ENCODE measurements at places on chromosomes 7 and 10.

GRCh38 chr7:84688671-84689070 is 494.1 kb upstream of the SEMA3A start:
- no peaks in the 10 kb centered on the region for H3K27me3 ChIP-seq
- H3K4me1 ChIP-seq, result no peaks in the 10 kb centered on the region
- no peak for DNase-seq

DNA sequence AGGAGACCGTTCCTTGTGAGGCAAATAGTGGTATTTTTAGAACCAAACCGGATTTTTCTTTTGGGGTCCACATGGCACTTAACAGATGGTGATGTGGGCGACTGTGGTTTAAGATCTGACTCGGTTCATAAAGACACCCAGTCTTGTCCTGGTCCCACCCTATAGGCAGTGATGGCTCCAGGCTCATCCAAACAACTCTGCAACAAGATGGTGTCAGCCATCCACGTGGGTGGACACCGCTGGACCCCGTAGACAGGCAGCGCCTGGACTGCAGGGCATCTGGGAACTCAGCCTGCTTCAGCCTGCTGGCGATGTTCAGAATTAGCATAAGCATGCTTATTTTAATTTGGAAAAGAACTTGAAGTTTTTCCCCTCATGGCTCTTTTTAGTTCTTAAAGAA is 258.4 kb upstream of the FZD1 start:
- H3K4me3 ChIP-seq, result no peak overlapping the region
- DNase-seq, result no peak
- no peaks in the 10 kb centered on the region for H3K27me3 ChIP-seq

DNA sequence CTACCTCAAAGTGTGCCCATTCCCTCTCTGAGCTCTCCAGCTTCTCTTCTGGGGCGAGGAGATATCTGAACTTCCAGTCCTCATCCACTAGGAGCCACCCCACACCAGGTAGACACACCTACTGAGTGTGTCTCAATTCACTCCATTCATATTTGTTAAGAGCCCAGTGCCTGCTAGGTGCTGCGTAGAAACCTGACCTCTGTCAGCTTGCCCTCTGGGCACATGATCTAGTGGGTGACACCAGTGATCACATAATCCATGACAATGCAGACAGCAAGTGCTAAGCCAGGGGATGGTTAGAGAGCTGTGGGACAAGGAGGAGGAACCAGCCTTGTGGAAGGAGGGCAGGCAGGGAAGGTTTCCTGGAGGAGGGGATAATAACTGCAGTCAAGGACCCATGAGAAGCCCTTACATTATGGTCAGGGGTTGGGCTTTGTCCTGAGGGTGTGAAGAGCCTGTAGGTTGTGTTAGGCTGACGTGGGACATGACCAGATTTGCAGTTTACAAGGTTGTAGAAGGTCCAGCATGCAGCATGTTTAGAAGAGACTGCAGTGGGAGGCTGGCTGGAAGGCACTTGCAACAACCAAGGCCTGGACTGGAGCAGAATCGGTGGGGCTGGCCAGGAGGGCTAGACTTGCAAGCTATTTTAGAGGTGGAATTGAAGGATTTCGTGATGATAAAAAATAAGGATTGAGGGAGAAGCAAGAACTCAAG is 81.8 kb downstream of the COL13A1 start:
- H3K27me3 ChIP-seq, result no peaks in the 10 kb centered on the region
- H3K4me1 ChIP-seq, result no peaks in the 10 kb centered on the region
- no peak overlapping the region for H3K4me3 ChIP-seq
- H3K36me3 ChIP-seq, result peaks cover 7% of the 10 kb centered on the region
- H3K27ac ChIP-seq, result no peak overlapping the region

DNA sequence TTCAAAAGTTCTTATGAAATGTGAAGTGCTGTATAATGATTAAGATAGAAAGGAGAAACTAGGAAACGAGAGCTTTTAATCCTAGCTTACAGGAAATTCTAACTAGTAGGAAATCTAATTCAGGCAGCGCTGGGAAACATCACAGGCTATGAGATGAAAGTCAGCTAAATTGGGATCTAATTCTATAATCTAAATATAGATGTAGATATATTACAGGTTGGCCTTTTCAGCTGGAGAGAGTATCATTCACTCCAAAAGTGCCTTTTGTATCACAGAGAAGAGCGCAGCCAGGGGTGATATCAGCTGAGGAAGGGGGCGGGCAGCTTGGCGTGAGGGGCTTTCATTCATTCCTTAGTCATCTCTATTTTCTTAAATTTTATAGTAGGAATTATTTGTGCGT is 157.0 kb downstream of the CUX1 start:
- no peaks in the 10 kb centered on the region for H3K27me3 ChIP-seq
- peaks cover 30% of the 10 kb centered on the region for H3K4me1 ChIP-seq
- no peak overlapping the region for H3K4me3 ChIP-seq
- H3K27ac ChIP-seq, result peak overlapping the region; percentile 77
- no peaks in the 10 kb centered on the region for H3K36me3 ChIP-seq

GRCh38 chr7:15033039-15033438 is 130.5 kb upstream of the DGKB start:
- DNase-seq, result no peak
- no peak overlapping the region for H3K27ac ChIP-seq
- no peaks in the 10 kb centered on the region for H3K36me3 ChIP-seq

DNA sequence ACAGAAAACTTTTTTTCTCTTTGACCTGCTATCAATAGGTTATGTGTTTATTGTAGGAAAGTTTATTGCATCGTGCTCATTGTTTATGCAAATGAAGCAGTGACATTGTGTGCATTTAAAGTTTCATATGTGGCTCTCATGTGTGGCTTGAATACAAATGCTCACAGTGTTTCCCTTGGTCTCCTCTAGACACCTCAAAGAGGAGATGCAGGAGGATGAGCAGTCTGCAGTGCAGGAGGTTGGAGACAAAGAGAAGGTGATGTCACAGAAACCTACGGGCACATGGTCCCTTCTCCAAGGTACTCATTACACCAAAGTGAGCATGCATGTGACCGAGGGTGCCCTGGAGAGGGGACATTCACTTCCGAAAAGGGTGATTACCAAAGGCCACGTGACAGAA is 430.2 kb downstream of the INHBA start:
- H3K4me1 ChIP-seq, result no peaks in the 10 kb centered on the region
- H3K27me3 ChIP-seq, result no peaks in the 10 kb centered on the region
- no peak for DNase-seq
- H3K36me3 ChIP-seq, result no peaks in the 10 kb centered on the region
- H3K4me3 ChIP-seq, result no peak overlapping the region

GRCh38 chr10:117259279-117259678 is 18.4 kb downstream of the SLC18A2 start:
- no peak overlapping the region for H3K4me3 ChIP-seq
- no peak for DNase-seq
- H3K36me3 ChIP-seq, result no peaks in the 10 kb centered on the region
- H3K4me1 ChIP-seq, result no peaks in the 10 kb centered on the region
- H3K27me3 ChIP-seq, result no peaks in the 10 kb centered on the region
- no peak overlapping the region for H3K27ac ChIP-seq

GRCh38 chr7:74187915-74188675 is 13.9 kb downstream of the EIF4H start:
- DNase-seq, result peak; percentile 41
- no peaks in the 10 kb centered on the region for H3K27me3 ChIP-seq
- H3K36me3 ChIP-seq, result peaks cover 16% of the 10 kb centered on the region
- peak overlapping the region; percentile 14 for H3K4me3 ChIP-seq
- peaks cover 60% of the 10 kb centered on the region for H3K4me1 ChIP-seq
- peak overlapping the region; percentile 74 for H3K27ac ChIP-seq

DNA sequence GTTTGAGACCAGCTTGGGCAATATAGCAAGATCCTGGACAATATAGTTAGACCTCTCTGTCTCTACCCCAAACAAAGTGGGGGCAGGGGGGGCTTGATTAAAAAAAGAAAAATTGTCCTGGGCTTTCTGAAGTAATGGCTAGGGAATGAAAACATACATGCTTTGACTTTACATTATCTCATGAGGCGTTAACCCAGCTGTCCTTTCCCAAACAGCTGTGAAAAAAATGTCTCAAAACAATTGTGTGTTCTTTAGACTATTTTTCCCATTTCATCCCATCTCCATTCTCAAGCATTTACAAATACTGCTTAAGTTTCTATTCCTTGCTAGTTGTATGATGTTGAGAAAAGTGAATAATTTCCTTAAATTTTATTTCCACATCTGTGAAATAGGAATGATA is 27.0 kb upstream of the CDK13 start:
- H3K27ac ChIP-seq, result no peak overlapping the region
- H3K27me3 ChIP-seq, result no peaks in the 10 kb centered on the region
- H3K36me3 ChIP-seq, result no peaks in the 10 kb centered on the region
- DNase-seq, result no peak
- no peaks in the 10 kb centered on the region for H3K4me1 ChIP-seq
- H3K4me3 ChIP-seq, result peak overlapping the region; percentile 41

- DNase-seq, result no peak
- no peak overlapping the region for H3K4me3 ChIP-seq
- H3K27me3 ChIP-seq, result no peaks in the 10 kb centered on the region
- H3K36me3 ChIP-seq, result no peaks in the 10 kb centered on the region
- peaks cover 6% of the 10 kb centered on the region for H3K4me1 ChIP-seq
- H3K27ac ChIP-seq, result no peak overlapping the region
These were observed 121.9 kb downstream of the ANK3 start for GRCh38 chr10:60267802-60268201.
